ENCODE measurements at places on chromosomes 2 and 18. TPM values are rescaled to one million over a fixed set of nuclear protein-coding genes. Genes with fewer than 3 reads are reported as not detected.
A peak's percentile ranks its signal among the peaks of the same experiment; 100 is the strongest.

The CCDC150 gene
- not detected for polyA plus RNA-seq

DNA sequence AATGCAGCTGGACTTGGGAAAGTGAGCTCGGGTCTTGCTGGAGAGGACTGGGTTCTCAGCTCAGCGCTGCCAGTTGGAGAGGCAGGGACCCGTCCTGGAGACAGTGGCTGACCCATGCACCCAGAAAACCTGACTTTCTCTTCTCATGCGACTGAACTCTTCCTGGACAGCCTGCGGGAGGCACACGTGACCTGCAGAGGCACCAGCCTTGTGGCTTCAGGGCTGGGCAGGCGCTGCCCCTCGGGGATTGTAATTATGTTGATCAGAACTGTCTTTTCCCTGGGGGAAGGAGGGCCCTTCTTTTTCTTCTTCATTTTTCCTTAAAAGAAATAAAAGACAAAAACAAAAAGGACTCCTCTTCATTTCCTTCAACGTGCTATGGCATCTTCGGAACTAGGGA lies 198.1 kb downstream of the VAPA start:
- H3K4me3 ChIP-seq, result peak overlapping the region; percentile 78
- H3K4me1 ChIP-seq, result peaks cover 10% of the 10 kb centered on the region
- H3K36me3 ChIP-seq, result no peaks in the 10 kb centered on the region
- no peak for DNase-seq
- H3K27ac ChIP-seq, result no peak overlapping the region

GRCh38 chr2:241094924-241095420 lies 7.1 kb downstream of the MTERF4 start:
- no peaks in the 10 kb centered on the region for H3K27me3 ChIP-seq
- no peak overlapping the region for H3K4me3 ChIP-seq
- peaks cover 21% of the 10 kb centered on the region for H3K36me3 ChIP-seq
- peak overlapping the region; percentile 80 for H3K27ac ChIP-seq

The GCG gene
- polyA plus RNA-seq, result not detected

The UPP2 gene
- not detected for polyA plus RNA-seq

- no peaks in the 10 kb centered on the region for H3K4me1 ChIP-seq
- no peak overlapping the region for H3K4me3 ChIP-seq
- no peak for DNase-seq
- peaks cover 16% of the 10 kb centered on the region for H3K27me3 ChIP-seq
- H3K36me3 ChIP-seq, result no peaks in the 10 kb centered on the region
- no peak overlapping the region for H3K27ac ChIP-seq
Observed at GRCh38 chr18:9659499-9660375, 45.4 kb upstream of the PPP4R1 start.

- DNase-seq, result no peak
- H3K27me3 ChIP-seq, result peaks cover 34% of the 10 kb centered on the region
- no peaks in the 10 kb centered on the region for H3K36me3 ChIP-seq
- peak overlapping the region; percentile 96 for H3K4me3 ChIP-seq
Observed at GRCh38 chr2:65436824-65437221, 4.4 kb upstream of the SPRED2 start.

The CNGA3 gene
- not detected for polyA plus RNA-seq

- no peaks in the 10 kb centered on the region for H3K4me1 ChIP-seq
- no peak overlapping the region for H3K27ac ChIP-seq
- no peaks in the 10 kb centered on the region for H3K36me3 ChIP-seq
- H3K4me3 ChIP-seq, result no peak overlapping the region
- no peaks in the 10 kb centered on the region for H3K27me3 ChIP-seq
Observed at GRCh38 chr2:127437781-127438726, 19.8 kb downstream of the PROC start.

DNA sequence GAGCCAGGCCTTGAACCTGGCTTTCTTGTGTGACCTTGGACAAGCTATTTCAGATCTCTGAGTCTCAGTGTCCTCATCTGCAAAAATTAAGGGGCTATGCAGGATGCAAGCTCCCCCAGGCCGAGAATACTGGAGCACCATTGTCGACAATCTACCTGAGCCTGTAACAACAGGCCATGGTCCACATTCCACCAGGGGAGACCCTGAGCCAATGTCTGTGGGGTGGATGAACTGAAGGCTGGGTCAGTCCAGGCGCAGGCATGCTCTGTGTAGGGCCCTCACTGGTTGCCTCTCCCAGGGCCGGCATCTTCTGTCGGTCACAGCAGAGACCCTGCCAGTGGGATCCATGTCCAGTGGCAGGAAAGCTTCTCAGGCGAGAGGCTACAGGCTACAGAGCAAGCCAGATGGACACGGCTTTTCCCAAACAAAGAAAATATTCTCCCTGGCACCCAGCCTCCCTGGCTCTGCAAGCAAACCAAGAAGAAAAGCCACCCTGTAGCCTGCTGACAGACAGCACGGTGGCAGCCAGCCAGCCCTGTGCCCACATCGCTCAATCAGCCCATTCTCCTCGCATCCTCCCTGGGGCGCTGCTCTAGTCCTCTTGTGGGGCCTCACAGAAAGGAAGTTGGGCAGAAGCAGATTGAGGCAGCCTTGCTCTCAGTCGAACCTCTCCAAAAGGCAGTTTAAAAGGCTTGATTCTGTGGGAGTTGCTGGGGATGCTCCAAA lies 48.7 kb upstream of the FZD7 start:
- H3K36me3 ChIP-seq, result no peaks in the 10 kb centered on the region
- H3K27me3 ChIP-seq, result peaks cover 15% of the 10 kb centered on the region
- DNase-seq, result no peak
- no peaks in the 10 kb centered on the region for H3K4me1 ChIP-seq

DNA sequence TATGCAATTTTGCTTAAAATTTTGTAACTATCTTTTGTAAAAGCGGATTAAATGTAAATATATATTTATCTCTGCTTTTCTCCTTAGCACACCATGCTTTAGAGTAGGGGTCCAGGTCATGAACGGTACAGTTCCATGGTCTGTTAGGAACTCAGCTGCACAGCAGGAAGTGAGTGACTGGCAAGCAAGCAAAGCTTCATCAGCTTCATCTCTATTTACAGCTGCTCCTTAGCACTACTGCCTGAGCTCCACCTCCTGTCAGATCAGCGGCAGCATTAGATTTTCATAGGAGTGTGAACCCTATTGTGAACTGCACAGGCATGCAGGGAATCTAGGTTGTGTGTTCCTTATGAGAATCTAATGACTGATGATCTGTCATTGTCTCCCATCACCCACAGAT lies 959.0 kb upstream of the SLC39A10 start:
- H3K27me3 ChIP-seq, result no peaks in the 10 kb centered on the region
- no peak overlapping the region for H3K27ac ChIP-seq
- no peaks in the 10 kb centered on the region for H3K4me1 ChIP-seq
- no peak for DNase-seq
- H3K4me3 ChIP-seq, result no peak overlapping the region

DNA sequence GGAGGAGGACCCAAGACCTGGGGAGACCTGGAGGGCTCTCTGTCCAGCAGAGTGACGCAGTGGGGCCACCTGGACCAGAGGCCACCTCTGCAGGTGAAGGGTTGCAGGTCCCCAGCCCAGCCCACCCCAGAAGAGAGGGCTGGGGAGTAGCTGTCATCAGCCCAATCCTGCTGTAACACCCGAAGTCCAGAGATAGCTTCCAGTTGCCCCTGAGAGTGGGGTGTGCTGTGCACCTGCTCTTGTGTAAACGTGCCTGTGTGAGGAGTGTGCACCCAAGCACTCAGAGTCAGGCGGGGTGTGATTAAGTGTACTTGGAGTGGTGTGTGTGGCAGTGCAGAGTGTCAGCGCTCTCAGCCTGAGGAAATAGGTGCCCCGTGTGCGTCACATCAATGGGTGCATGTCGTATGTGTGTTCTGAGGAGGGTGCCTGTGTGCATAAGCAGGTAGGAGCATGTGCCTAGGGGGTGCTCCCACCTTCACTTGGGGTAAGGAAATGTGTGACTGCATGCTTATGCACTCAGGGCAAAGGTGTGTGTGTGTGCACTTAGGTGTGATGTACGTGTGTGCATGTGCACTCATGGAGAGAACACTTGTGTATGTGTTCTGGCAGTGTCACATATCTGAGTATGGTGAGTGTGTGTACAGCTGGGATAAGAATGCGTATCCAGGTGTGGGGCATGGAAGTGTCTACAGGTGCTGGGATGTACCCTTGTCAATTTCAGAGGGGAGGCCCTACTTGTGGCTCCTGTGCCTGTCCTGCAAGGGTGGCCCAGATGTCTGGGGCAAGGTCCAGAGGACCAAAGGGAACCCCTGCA lies 672 bp downstream of the ATP6V1B1 start:
- DNase-seq, result no peak
- H3K4me3 ChIP-seq, result no peak overlapping the region
- no peaks in the 10 kb centered on the region for H3K4me1 ChIP-seq
- H3K36me3 ChIP-seq, result no peaks in the 10 kb centered on the region

The TMEM200C gene
- polyA plus RNA-seq, result not detected

Measured in naive B cell (primary cell).